ENCODE measurements at places on chromosomes 2 and 18.

GRCh38 chr2:237073552-237073951, 12.1 kb upstream of the COPS8 start:
- no peak for DNase-seq

- DNase-seq: no peak
Observed at GRCh38 chr2:24856791-24857211, 63.2 kb downstream of the ADCY3 start.

DNA sequence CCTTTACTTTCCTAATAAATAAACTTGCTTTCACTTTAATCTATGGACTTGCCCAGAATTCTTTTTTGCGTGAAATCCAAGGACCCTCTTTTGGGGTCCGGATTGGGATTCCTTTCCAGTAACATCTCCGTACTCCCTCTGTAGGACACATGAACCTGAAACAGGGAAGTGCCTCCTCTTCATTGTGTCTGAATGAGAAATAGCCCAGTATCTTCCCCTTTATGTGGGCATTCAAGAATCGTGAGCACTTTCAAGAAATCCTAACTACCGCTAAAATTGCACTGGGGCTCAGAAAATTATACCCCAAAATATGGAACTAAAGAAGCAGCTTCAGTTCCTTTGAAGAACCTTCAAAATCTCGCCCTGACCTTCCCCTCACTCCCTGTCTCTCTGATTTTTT, 7.8 kb upstream of the POMC start:
- DNase-seq: no peak

GRCh38 chr2:102041351-102041750, 49.6 kb downstream of the IL1R2 start:
- DNase-seq: no peak

DNA sequence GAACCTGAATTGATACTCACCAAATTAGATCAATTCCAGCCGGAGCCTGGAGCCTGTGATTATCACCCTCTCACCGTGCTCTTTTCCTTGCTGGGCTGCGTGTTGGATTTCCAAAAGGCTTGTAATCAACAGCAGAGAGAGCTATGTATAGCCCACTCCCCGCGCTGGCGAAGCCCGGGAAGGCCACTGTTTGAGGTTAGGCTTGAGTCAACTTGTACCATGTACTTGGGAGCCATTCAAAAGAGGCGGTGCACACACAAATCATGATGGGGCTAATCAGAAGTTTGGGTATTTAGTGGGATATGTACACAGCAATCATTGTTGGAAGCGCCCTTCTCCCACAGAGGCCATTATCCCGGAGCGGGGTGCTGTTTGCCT, 151.6 kb downstream of the GLI2 start:
- DNase-seq: no peak

- no peak for DNase-seq
Observed at GRCh38 chr18:12904012-12904516, 20.0 kb upstream of the PTPN2 start.

DNA sequence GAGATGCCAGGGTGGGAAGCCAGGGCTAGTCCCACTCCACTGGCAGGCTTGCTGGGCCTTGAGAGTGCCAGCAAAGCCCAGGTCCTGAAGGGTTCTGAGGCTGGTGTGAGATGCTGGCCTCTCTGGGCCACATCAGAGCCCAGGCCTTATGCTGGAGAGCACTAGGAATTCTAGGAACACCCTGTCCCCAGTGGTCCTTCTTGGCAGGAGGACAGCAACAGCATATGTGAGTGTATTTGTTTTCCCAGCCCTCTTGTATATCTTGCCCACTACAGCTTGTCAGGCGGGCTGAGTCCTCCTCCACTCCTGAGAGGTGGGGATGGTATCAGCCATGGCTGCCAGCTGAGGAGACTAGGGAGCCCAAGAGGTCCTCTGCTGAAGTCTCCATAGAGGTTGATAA, 327.0 kb downstream of the PDE11A start:
- no peak for DNase-seq

DNA sequence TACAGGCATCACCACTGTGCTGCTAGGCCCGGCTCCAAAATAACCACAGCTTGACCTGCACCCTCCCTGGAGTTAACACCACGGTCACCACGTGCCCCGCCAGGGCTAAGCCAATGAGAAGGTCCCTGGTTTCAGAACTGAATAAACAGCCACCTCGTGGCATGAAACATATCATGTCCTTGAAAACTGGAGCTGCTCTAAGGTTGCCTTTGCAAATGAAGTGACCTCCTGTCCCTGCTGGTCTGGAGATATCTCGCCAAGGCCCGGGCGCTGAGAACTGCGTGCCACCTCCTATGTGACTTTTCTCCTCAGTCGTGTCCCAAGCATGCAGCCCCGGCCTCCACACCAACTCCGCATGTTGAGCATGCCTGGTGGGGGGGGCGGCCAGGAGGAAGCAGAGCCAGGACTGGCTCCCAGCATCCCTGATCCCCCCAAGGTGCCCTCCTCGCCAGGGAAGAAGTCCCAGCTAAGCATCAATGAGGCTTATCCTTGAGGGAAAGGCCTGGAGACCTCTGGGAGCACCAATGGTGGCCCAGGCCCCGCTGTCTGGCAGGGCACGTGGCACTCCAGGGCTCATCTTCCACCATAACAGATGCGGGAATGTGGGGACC, 16.3 kb upstream of the KCNG2 start:
- no peak for DNase-seq

DNA sequence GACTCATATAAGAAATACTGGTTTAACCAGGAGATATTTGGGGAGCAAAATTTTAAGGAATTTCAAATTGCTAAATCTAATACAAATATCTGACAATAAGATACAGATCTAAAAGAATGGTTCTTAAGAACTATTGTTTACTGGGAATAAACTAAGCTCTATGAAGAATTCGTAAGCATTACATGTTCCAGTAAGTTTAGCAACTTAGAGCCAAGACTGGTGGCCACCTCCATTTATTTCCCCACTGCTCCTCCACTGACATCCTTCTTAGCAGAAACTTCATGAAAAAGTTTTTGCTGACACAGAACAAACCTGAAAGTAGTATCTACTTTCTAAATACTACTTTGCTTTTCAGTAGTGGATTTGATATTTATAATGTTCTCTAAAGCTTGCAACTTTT, 83.0 kb downstream of the ACSL3 start:
- no peak for DNase-seq

DNA sequence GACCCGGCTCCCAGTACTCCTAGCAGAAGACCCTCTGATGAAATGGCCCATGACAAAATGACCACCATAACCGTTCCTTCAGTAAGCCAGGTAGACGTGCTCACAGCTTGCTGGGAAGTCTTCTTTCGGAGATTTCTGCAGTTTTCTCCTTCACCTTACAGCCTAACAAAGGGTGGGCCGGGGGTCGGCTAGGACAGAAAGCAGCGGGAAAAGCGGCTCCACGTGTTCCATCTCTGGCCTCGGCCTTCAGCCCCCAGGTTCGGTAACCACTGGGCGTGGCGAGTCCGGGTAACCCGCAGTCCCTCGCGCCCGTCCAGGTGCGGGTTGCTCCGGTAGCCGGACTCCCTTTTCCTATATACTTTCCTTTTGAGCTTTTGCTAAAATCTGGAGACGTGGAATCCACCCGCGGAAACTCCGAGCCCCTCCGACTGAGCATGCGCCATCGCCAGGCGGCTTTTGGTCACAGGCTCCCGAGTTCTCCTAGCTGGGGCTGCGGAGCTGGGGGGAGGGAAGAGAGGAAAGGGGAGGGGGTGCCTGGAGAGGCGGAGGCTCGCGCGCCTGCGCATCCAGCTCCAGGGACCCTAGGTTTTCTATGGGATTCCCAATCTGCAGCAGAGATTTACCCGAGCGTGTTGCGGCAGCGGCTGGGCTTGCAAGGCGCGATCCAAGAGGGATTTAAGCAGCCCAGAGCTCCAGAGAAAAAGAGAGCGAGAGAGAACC, at the start of gene VSNL1:
VSNL1 (plus strand) TSS at position 604 of the 720 bp plus-strand sequence. CDS start 51,379 bp downstream, outside the sequence.
- peak; percentile 97 for DNase-seq

DNA sequence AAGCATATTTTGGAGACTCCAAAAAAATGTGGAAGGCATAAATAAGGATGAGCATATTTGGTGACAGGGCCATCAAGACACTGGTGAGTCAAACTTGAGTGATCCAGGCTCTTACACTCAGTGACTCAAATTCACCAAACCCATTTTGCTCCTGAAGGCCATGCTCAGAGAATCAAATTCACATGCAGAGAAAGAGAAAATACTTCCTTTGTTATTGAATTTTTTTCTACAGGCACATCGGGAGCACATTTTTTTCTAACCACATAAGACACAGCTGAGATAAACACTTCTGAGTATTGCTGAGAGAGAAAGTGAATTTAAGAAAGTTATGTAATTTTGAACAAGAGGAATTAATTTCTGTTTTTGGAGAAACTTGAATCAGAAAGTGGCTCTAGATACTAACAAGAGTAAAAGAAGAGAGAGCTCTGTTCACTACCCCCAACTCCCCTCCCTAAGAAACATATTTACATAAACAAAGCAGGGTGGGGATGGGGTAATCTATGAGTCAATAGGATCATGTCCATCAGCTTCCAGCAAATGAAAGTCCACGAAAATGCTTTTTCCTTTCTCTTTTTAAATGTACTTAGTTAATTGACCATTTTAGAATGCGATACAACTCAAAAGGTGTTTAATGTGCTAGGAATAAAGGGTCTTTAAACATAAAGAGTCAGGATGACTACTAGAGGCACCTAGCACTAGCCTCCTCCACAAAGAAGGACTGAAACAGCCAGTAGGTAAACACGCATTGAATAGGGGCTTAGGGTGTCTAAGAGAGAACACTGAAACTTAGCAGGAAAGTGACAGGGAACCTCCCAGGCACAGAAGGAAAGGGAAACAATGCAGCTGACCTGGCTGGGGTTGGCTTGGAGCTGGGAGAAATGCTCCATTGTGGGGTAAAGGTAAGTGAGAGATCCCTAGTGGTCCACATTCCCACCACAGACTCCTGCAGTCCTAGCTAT, 152.3 kb downstream of the KCNE4 start:
- DNase-seq: no peak

DNA sequence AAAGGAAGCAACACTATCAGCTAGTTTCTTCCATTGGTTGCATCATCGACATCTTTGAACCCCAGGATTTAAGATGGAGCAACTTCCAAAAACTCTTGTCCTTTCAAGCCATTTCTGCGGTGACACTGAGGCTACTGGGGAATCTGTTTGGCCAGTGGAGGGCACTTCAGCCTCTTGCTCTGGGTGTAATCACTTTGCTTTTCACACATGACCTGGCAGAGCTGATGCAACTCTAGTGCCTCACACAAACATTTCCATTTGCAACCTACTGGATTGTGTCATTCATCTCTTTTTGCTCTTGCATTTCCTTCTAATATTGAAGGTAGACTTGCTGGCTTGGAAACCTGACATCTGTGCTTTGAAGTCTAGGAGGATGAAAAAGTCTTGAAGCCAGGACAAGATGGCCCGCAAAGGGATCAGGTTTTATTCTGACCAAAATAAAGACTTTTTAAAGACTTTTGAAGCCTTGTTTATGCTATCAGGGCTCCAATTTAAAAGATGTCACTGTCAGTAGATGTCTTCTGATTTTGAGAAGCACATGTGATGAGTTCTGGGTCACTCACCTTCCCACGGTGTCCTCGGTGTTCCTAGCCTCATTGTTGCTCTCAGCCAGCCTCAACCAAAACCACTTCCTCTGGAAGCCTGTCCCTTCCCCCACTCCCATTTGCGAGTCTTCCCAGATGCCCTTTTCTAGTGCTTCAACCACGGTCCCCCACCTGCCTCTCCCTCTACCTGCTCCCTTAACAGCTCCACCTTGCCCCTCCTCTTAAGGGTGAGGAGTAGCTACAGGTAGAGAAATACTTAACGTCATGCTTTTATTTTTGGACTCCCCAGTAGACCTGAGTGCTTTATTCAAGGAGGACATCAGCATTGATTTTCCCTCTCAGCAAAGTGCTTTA, 69.7 kb upstream of the KCNE4 start:
- DNase-seq: peak; percentile 70

GRCh38 chr2:173249661-173250641, 104.7 kb upstream of the CDCA7 start:
- no peak for DNase-seq

GRCh38 chr18:80168982-80169381, 59.9 kb downstream of the ADNP2 start:
- DNase-seq: no peak

GRCh38 chr2:182761903-182762302, 45.8 kb downstream of the DNAJC10 start:
- DNase-seq: no peak

DNA sequence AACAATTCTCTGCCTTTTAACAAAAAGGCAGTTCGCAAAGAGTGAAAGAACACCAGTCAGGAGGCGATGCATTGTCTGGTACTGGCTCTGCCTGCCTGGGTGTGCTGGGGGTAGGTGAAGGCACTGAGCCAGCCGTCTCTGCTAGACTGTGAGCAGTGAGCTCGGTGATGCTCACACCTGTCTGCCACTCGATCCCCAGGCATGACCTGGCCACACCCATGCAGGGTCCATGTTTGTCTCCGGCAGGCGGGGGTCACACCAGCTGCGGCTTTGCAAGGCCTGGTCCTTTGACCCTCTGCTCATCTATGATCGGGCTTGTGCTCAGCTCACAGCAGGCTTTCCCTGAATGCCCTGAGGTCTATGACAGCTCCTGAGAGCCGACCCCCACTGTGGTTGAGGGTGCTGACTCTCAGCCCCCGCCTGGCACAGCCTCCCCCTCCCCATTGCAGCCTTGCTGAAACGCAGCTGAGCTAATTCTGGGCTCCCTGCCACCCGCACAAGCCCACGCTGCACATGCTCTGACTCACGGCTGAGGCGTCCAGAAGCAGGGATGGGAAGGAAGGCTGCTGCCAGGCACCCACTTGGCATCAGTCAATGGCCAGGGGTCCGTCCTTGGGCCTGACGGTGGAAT, 23.7 kb downstream of the CRACDL start:
- no peak for DNase-seq

- no peak for DNase-seq
Observed at GRCh38 chr18:77123320-77124231, 9.0 kb downstream of the MBP start.

DNA sequence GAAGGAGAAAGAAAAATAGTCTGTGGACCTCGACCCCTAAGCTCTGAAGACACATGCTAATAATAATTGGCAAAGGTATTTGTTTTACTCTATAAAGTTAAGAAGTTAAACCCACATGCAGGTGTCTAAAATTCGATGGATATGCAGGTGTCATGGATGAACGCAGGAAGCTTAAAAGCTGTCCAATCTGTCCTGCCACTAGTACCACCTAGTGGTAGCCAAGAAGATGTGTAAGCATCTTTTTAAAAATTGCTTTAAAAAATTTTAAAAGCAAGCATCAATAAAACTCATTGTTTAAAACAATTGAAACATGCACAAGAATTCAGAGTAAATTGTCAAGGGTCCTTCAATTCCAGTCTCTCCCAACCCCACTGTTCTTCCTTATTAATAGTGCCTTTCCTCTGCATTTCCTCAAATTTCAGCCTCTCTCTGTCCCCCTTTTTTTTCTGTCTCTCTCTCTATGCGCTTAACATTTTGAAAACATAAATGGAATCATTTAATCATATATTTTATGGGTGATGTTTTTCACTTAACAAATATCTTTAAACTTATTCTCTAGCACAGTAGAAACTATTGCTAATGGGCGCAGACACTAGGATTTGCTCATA, 30.6 kb upstream of the PPP3R1 start:
- DNase-seq: peak; percentile 43

DNA sequence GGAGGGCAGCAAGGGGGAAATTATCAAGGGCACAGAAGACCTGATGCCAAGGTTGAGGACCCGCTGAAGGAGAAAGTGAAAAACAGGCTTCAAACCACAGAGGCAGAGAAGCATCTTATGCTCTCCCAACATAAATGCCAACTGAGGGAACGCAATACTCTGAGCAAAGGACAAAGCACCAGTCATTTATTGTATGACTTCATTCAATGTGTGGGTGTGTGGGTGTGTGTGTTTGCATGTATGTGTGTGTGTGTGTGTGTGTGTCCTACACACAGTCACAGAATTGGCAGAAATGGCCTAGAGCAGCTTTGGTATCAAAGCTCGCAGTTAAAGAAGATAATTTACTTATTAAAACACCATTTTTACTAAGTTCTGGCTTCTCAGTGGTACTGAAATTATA, 51.4 kb downstream of the UXS1 start:
- DNase-seq: no peak
